ENCODE measurements at places on chromosomes 3 and 15.

- no peak for DNase-seq
Observed at GRCh38 chr3:140913728-140914127, 27.9 kb upstream of the SLC25A36 start.

GRCh38 chr3:53039376-53039752 lies 6.5 kb downstream of the SFMBT1 start:
- DNase-seq = no peak

- no peak for DNase-seq
Observed at GRCh38 chr3:61518590-61518989, 42.8 kb upstream of the PTPRG start.

GRCh38 chr15:52010633-52011595 lies 8.1 kb upstream of the MAPK6 start:
- no peak for DNase-seq

DNA sequence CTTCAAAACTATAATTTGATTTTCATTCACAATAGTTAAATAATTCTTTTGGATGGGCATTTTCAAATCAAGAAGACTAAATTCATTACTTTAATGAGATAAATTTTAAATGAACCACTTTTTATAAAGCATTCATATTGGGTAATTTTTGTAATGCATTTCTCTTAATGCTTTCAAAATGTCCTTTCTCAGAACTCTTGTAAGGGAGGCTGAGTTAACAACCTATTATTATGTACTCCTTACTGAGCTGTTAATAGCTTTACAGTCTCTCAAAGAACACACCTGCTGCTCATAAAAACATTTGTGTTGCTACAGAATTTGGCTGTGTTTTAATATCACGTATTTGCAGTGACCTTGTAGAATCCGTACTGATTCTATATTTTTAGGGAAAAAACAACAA lies 334.0 kb upstream of the ARL6 start:
- no peak for DNase-seq

DNA sequence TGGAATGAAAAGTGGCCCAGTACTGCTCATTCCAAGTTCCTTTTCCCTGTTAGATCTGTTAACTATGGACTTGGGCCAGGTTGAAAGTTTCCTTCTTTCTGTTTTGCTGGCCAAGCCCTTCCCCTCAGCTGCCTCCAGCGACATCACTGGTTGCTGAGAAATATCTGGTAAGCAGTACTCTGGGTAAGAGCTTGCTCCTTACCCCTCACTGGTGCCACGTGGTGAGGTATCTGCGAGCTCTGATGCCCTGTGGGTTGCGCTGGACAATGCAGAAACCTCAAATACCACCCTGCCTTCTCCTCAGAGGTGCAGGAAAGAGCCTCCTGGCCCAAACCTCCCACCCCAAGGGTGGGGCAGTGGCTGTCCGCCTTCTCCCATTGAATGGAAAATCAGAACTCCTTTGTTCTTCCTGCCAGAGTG lies 42.9 kb upstream of the APH1B start:
- DNase-seq = peak; percentile 4
